ENCODE measurements at places on chromosomes 5 and 9.

DNA sequence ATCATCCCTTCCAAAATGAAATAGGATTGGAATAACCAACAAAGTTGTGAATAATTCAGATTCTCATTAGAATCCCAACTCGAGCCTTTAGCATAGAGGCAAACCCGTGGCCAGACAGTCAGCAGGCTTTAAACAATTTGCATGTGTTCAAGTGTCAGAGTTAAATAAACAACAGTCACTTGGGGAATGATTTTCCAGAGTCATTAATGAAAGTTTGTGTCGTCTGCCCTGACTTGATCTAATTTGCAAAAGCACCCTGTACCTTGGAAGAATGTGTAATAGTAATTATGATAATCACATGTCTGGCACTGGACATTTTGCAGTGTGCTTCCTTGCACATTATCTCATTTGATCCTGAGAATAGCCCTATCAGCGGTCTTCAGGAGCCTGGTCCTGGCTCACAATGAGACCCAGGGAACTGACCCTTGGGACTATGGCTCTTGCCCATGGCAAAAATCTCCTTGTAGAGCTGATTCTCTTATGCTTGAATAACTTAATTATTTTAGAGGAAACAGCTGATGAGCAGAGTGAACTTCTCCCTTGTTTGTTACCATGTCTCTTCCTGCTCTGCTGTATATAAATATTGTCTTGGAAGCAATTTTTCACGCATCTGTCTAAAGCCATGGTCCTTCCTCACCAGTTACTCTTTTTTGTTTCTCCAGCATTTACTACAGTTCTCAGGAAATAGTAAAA lies 272.7 kb downstream of the NR3C1 start:
- DNase-seq, result no peak

DNA sequence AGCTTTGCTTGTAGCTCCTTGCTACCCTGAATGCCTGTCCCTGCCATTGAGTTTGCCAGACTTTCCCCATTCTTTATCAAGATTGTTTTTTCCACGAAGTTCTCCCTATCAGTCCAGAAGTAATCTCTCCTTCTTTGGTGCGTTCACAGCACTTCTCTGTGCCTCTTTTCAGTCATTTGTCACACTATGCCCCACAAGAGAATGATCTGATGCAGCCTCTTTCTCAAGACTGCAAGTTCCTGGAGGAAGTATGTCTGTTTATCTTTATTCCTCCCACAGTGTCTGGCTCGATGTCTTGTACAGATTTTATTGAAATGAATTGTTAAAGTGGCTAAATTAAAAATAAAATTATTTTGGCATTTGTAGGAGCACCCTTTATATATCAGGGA lies 99.3 kb downstream of the CCDC192 start:
- no peak for DNase-seq

GRCh38 chr5:73459366-73459765 lies 10.8 kb upstream of the FOXD1 start:
- DNase-seq, result no peak

GRCh38 chr9:85703398-85703797 lies 38.4 kb downstream of the AGTPBP1 start:
- DNase-seq, result no peak

DNA sequence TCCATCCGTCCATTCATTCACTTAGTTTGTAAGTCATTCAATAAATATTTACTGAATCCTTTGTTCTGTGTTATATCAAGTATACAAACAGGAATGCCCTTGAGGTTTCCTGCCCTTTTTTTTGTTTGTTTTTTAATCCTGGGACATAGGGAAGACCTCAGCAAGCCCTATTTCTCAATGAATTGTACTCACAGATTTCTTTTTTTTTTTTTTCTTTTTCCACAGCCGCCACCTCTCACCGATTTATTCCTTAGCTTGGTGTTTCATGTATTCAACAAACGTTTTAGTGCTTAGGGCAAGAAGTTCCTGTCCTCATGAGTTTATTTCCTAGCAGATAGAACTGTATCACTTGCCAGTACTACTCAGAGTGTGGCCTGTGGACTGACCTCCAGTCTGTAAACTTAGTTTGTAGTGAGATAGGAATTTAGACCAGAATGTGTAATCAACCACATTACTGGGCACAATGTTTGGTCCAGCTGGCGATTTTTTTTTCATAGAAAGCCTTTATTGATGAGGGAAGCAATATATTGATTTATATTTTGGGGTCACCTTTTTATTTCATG lies 35.4 kb upstream of the C5orf47 start:
- no peak for DNase-seq

Data from T1000 (cell line).